Right ventricle myocardium inferior (tissue), 1 donor: ENCODE measurements at places on chromosomes 1 and 21.

DNA sequence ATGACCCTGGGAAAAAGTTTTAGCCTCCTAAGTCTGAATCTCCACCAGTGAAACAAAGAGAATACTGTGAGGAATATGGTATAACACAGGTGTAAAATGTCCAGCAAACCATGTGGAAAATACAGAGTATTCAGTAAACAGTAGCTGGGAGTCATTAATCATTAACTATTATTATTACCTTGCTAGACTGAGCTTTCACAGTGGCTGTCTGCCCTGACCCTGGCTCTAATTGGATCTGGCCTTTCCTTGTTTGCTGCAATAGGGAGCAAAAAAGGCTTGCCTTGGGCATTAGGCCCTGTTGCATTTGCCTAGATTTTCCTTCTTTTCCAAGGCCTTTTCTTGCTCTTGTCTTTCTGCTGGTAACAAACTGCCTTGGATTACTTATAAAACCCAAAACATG is 179.1 kb upstream of the BEND5 start:
- no peak for DNase-seq

- no peak for DNase-seq
Measured at GRCh38 chr1:185297982-185298381, 19.1 kb downstream of the IVNS1ABP start.

- DNase-seq, result no peak
Measured at GRCh38 chr1:6419397-6419803, 319 bp downstream of the HES2 start.

DNA sequence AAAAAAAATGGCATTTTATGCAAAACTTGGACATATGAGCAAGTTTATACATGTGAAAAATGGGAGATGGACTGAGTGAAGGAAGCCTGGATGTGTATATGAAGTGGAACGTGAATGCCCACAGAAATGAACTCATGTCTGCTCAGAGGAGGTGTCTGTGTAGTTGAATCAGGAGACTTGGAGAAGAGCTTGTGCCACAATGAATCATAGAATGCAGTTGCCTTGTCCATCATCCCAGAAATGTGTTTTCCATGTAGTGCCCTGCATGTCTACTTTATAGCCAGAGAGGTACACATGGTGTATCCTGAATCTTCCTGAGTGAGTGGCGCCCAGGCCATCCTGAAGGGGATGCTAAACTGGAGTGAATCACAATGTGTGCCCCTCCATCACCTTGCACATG is 2.6 kb upstream of the ILDR2 start:
- DNase-seq, result no peak

- no peak for DNase-seq
Measured at GRCh38 chr1:77356136-77356535, 74.3 kb downstream of the AK5 start.

DNA sequence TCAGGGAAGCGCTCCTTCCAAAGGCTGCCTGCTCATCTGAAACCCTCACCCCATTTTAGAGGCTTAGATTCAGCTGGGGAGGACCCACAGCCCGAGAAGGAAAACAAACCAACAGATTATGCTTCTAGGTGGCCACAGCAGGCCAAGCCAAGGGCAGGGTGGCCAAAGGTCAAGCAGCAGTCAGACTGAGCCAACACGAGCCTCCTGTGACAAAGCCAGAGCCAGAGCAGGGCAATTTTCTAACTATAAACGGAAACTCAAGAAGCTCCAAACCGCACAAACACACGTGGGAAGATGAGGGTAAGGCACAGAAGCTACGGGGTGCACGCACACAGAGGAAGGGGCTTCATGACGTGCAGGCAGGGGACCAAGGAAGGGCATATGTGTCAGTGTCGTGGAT is 64.1 kb downstream of the PLEKHA6 start:
- DNase-seq, result no peak

GRCh38 chr1:181114574-181115367 is 26.3 kb downstream of the IER5 start:
- no peak for DNase-seq

- DNase-seq, result no peak
Measured at GRCh38 chr1:220732137-220732536, 16.0 kb upstream of the MTARC2 start.

- DNase-seq, result no peak
Measured at GRCh38 chr1:186896211-186896610, 67.5 kb downstream of the PLA2G4A start.

DNA sequence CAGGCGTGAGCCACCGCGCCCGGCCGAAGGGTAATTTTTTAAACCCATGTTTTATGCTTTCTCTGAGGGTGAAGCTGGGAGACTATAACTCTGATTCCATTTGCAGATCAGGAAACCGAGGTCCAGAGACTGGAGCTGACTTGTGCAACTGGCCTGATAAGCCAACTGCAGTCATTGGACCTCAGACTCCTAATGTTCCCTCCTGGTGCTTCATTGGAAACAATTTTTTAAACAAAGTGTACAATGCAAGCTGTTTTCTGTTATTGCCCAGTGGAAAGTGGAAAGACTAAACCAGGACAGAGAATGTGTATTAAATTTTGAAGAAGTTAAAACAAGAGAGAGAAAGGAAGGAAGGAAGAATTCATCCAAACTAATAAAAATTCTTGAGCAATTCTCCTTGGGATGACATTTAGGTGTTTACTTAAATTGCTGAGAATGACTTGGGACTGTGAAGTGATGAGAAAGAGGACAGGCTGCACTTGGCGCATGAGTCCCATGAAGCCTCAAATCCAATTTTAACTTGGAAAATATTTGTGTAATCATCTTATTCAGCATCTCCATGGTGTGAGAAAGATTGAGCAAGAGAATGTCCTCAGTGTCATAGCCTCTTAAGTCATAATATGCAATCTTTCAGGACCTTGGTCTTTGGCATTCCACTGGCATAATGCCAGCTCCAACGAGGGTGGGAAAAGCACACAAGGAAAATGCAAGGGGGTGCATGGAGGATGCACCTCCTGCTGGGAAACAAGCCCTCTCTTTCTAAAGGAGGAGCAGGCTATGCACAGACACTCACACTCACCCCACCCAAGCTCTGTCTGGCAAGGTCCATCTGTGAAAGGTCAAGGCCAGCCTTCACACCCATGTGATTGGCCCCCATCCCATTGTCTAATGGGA is 342.0 kb downstream of the SIPA1L2 start:
- DNase-seq, result no peak

DNA sequence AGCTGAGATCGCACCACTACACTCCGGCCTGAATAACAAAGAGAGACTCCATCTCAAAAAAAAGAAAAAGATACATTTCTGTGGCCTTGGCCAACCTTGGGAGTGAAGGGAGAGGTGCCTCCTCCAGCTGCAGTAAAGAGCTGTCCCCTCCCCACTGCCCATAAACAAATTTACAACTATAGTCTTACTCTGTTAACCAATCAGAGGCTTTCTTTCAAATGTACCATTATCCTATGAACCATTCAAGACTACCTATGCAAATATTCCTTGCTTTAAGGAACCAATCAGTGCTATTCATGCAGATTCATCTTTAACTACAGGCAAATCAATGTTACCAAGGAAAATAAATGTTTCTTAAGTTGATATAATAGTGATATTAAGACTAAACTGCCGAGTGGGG is 1.0 kb downstream of the CELA2B start:
- DNase-seq, result no peak

DNA sequence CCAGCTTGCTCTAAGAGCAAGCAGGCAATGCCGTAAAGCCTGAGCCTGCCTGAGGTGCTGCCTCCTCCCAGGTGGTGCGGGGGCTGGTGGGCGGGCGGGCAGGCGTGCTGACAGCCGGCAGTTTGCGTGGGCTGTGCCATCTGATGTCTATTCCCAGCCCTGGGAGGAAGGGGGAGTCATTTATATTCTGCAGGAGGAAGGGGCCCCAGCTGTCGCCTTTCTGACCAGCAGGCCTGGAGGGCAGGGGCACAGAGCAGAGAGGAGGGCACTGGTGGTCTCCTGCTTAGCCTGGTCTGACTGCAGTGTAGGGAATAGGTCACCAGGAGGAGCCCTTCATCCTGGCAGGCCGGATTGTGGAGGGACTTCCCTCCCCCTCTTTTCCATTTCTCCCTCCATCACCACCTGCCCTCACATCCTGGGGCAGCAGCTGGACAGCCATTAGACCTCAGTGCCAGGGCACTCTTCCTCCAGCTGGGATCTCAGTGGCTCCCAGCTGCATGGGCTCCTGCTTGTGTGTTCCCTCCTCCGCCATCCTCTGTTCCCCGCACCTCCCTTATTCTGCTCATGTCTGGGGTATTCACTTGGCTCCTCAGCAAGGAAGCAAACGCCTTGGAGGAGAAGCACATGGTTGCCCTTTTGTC is 4.4 kb downstream of the CYB561D1 start:
- no peak for DNase-seq

DNA sequence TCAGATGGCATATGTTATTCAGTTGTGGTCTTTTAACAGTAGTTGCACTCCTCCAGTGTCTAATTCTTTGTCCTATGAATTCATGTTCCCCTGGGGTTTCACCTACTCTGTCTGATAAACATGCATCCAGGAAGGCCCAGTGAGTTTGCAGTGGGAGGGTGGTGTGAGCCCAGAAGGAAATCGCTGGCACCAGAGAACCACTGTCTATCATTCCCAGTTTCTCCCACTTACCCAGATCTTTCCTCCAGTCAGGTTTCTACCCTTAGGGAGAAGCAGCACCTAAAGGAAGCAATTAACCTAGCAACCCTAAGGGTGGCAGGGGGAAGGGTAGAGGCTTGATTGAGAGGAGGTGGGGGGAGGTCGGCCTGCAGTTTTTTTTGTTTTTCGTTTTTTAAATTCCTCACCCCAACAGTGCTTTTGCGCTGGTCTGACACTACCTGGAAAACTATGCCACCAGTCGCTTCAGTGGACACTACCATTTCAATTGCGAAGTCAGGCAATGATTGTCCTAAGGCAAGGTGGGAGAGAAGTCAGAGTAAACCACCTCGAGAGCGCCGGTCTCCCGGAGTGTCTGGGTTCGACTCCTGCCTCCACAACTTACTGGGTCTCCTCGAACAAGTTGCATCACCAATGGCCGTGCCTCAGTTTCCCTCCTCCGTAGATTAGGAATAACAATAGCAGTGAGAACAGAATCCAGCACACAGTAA is 766 bp upstream of the SLC44A3 start:
- DNase-seq, result no peak

- DNase-seq, result no peak
Measured at GRCh38 chr1:33397994-33398393, 32.9 kb downstream of the PHC2 start.

DNA sequence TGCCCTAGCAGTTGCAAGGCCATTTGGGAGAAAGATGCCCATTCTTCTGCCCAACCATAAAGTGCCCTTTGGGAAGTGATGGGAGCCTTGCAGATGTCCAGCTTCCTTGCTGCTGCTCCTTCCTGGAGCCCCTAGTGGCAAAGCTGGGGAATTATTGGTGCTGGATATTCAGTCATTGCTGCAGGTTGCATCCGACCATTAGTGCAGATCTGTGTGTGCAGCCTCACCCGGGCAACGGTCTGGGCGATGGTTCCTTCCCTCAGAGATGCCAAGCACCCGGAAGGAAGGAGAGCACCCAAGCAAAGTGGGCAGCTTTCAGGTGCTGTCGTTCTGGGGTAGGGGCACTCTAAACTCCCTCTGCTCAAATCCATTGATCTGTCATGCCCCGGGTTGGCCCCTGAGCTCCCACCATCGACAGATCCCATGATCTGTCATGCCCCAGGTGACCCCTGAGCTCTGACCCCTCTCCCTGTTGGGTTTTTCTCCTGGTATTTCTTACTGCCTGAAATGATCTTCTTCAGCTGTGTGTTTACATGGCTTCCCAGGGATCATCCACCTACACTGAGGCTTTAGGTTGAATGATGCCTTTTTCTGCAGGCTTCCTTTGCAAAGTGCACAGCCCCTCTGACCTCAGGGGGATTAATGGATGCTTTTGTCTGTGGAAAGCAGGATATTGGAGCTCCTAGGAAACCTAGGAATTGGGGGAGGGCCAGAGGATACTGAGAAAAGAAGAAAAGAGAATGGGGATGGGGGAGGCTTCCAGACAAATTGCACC is 467.5 kb downstream of the PTPRU start:
- DNase-seq, result no peak

DNA sequence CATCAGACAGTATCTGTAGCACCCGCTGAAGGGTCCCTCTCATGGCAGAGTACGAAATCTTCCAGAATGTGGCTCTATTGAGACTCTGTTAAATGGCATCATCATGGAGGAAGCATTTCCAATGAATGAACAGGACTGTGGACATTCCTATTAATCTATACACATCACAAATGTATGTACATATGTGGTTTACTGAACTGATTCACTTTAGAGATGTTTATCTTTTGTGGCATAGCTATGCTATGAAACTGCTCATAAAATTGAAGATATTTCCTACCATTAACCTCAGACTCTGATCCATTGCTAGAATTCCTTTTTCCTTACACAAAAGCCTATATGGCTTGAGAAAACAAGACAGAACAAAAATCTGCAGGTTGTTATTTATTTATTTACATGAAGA is 259.6 kb upstream of the RRP15 start:
- no peak for DNase-seq

- no peak for DNase-seq
Measured at GRCh38 chr1:184483101-184483683, 96.4 kb downstream of the C1orf21 start.

DNA sequence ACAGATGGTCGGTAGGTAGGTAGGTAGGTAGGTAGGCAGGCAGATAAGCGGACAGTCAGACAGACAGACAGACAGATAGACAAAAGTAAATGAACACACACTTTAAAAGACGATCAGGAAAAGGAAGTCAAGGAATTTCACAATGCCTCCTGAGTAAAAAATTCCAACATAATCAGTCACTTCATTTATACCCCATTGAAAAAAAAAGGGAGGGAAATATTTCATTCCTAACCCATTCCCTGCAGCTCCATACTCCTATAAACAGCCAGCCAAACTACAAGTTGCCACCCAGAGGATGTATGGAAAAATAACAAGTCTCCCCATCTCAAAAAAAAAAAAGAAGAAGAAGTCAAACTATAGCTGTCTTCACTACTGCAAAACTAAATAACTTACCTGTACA is 43.4 kb downstream of the ZZZ3 start:
- no peak for DNase-seq

DNA sequence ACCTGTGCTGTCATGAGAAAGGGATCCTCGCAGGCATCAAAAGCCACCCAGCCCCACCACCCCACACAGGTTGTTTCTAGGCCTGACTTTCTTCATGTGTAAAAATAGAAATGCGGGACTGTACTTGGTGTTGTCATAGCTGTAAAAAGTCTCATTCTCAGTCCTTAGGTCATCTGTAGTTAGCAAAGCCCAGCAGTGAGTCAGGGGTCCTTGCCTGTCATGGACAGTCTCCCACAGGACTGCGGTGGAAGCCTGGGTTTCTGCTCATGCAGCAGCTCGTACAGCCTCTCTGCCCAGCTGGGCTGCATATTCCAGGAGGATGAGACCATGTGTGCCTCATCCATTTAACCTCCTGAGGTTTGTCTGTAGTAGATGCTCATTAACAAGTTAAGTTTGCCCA is 58.2 kb downstream of the MRPS6 start:
- DNase-seq, result no peak

- DNase-seq, result no peak
Measured at GRCh38 chr1:22289307-22289995, 146.6 kb upstream of the WNT4 start.
